ENCODE measurements at places on chromosomes 12 and 14.

- no peak for DNase-seq
These were observed 27.2 kb upstream of the MLXIP start for GRCh38 chr12:122051231-122051876.

DNA sequence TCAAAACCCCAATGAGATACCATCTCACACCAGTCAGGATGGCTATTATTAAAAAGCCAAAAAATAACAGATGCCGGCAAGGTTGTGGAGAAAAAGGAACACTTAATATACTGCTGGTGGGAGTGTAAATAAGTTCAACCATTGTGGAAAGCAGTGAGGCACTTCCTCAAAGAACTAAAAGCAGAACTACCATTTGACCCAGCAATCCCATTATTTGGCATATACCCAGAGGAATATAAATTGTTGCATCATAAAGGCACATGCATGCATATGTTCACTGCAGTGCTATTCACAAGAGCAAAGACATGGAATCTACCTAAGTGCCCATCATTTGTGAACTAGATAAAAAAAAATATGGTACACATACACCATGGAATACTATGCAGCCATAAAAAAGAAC is 59.9 kb downstream of the MGST1 start:
- DNase-seq = no peak

DNA sequence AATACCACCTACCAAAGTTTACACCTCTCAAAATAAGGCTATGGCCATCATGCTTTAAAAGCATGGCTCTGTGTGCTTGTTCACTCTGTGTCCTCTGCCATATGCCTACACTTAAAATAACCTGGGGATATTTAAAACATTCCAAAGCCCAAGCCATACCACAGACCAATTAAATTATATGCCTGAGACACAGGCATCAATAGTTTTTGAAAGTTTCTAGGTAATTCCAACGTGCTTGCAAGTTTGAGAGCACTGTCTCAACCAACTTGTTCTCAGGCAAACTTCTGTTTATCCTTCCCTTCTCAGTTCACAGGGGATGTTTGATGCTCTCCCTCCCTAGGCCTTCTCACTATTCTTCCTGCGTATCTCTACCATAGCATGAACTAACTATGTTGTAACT is 3.4 kb upstream of the FRMD6 start:
- DNase-seq = no peak

GRCh38 chr12:101181776-101182175 is 28.3 kb downstream of the SLC5A8 start:
- peak; percentile 4 for DNase-seq

DNA sequence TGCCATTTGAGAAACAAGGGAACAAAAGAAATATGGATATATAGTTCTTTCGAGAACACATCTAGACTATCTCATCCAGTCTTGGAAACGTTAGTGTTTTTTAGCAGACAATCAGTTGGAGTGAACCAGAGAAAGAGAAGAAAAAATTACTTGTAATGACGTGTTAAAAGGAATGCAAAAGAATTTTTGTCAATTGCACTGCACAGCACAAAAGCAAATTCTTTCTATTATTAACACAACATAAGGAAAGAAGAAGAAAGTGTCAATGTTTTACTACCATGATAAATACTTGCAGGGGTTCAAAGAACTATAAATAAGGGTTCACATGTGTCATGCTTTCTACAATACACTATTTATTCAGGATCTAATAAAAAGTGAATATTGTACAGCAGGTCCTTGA is 27.5 kb upstream of the GSG1 start:
- no peak for DNase-seq

DNA sequence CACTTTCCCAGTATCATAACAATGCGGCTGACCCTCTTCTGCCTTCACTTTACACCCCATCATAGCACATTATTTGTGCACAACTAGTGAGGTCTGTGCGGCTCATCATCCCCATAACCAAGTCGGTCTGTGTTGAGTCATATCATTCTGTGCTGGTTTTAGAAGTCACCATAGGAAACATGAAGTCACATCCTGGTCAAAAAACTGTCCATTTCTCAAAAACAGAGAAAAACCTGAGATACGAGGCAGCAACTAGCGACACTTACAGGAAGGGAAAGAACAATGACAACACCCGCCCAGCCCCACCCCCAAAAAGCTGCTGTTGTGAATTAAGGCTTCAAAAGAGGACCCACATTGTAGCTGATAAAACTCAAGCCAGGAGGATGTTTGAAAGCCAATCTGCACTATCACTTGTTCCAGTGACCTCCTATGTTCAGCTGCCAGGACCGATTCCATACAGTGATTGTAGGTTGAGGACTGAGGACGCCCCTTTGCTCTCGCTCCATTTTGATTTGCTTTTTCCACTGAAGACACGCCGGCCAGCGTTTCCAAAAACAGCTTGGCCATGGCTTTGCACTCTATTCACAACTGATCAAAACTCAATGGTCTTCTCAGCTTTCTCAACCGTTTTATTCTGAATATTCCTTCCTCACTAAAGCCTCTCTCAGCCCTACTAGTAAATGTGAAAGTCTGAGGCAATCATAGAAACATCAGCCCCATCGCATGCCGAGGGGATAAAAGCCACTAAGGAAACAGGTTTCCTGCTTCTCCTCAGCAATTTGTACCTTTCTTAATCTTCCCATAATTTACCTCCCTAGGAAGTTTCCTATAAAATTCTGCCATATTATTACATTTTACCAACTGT is 87.5 kb downstream of the DUSP16 start:
- DNase-seq = no peak

- DNase-seq = peak; percentile 97
These were observed at the start of gene KRT80 for GRCh38 chr12:52191841-52192791. TSS of gene KRT80 (minus strand) at chr12:52192014. CDS start at chr12:52191902, 112 bp downstream.

- no peak for DNase-seq
These were observed 35.0 kb upstream of the GALNT9 start for GRCh38 chr12:132364348-132364902.

- no peak for DNase-seq
These were observed 636 bp upstream of the ARL6IP4 start for GRCh38 chr12:122979908-122980182.

- DNase-seq = no peak
These were observed 190.1 kb downstream of the FOXN3 start for GRCh38 chr14:89226801-89227495.

DNA sequence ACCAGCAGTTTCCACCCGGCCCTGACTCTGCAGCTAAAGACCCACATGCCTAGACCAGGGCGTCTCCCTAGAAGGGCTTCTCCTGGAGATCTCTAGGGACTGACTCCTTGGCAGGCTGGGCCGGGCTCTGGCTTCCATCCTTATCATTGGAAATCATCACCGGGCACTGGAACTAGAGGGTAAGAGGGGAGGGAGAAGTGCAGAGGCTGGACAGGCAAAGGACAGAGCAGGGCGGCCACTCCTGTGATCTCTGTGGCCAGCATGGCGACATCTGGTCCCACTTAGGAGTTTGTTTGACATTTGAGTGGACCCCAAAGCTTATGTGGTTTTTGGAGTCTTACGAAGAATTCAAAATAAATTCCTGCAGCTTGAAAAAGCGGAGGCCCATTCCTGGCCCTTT is 7.1 kb downstream of the LTBP2 start:
- no peak for DNase-seq

DNA sequence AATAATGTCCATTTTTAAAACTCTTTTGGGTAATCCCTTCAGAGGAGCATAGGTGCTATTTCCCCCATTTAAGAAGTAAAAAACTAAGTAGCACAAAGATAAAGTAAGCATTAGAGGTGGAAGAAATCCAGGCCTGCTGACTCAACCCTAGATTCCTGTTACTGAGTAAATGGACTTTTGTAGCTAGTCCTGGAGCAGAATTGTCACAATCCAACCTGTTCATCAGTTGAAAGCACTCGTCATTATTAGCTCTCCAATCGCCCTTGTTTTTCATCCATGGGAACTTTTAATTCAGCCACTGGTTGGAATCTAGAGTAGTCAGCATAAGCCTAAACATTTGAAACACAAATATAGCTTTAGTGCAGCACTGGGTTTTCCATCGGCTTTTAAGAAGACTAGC is 139.5 kb upstream of the AMIGO2 start:
- no peak for DNase-seq

- DNase-seq = no peak
These were observed 66.5 kb downstream of the SLC25A47 start for GRCh38 chr14:100389497-100390104.

DNA sequence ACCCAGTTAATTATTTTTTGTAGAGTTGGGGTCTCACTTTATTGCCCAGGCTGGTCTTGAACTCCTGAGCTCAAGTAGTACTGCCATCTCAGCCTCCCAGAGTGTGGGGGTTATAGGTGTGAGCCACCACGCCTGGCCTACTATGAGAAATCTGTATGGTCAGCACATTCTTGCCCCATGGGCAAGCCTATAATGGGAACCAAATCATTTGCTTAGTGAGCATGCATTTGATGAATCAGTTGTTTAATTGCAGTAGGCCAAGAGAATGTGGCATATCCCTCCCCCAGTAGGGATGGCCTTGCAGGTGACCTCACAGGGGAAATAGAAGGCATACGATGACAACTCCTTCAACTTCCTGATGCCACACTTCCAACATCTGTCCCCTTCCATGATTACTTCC is 122.7 kb downstream of the DIP2B start:
- DNase-seq = no peak

DNA sequence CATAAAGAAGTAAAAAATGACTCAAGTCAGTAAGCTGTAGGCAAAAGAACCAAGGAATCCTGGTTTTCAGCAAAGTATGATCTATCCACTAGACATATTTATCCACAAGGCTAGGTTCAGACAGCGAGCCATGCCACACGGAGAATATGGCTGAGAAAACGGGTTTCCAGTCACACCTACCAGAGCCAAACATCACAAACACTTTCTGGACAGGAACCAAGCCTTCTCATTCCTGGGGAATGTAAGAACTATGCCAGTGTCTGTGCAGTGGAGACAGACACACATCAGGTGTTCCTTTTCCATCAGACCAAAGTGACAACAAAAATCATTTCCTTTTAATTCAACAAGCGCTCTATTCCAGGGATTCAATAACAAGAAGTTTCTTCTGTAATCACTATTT is 41.1 kb downstream of the AREL1 start:
- DNase-seq = no peak

- no peak for DNase-seq
These were observed 67.7 kb downstream of the EEA1 start for GRCh38 chr12:92861381-92861780.

DNA sequence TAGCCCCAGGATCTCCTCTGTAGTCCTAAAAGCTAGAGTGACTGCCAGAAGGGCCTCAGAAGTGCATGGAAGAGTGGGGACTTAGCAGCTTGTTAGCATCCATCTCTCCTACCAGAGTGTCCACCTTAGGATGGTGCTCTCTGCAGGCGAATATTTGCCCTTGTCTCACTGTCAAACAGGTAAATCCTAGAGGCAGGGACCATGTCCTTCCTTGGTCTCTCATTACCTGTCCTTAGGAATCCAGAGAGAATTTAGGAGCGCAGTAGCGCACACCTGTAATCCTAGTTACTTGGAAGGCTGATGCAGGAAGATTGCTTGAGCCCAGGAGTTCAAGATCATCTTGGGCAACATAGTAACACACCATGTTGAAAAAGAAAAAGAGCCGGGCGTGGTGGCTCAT is 21.4 kb downstream of the AGAP2 start:
- no peak for DNase-seq

GRCh38 chr12:78034025-78034424 is 203.3 kb downstream of the NAV3 start:
- DNase-seq = no peak

GRCh38 chr14:96634481-96634880 is 132.3 kb downstream of the PAPOLA start:
- DNase-seq = no peak

DNA sequence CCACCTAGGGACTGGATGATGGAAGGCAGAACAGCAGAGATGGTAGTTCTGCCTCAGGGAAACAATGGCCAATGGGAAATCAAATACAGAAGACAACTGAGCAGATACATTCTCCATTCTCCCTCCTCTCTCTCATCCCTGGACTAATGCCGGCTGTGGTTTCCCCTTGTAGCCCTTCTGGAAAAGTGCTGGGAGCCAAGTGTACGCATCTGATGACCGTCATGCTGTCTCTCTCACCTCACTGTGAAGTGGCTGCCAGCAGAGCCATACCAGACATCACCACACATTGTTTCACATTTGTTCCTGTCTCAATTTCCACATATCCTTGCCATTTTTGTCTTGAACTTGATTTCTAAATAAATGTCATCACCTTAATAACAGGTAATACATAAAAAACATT is 3.1 kb downstream of the TAS2R46 start:
- DNase-seq = no peak

GRCh38 chr14:54674046-54674741 is 107.3 kb downstream of the SAMD4A start:
- no peak for DNase-seq

- no peak for DNase-seq
These were observed 92.2 kb downstream of the TBC1D30 start for GRCh38 chr12:64916411-64917261.

- DNase-seq = no peak
These were observed 141.7 kb downstream of the PIK3C2G start for GRCh38 chr12:18402872-18403611.

- no peak for DNase-seq
These were observed 3.6 kb downstream of the MGAT2 start for GRCh38 chr14:49623941-49624839.

- no peak for DNase-seq
These were observed 104.0 kb downstream of the C14orf39 start for GRCh38 chr14:60381909-60382308.

DNA sequence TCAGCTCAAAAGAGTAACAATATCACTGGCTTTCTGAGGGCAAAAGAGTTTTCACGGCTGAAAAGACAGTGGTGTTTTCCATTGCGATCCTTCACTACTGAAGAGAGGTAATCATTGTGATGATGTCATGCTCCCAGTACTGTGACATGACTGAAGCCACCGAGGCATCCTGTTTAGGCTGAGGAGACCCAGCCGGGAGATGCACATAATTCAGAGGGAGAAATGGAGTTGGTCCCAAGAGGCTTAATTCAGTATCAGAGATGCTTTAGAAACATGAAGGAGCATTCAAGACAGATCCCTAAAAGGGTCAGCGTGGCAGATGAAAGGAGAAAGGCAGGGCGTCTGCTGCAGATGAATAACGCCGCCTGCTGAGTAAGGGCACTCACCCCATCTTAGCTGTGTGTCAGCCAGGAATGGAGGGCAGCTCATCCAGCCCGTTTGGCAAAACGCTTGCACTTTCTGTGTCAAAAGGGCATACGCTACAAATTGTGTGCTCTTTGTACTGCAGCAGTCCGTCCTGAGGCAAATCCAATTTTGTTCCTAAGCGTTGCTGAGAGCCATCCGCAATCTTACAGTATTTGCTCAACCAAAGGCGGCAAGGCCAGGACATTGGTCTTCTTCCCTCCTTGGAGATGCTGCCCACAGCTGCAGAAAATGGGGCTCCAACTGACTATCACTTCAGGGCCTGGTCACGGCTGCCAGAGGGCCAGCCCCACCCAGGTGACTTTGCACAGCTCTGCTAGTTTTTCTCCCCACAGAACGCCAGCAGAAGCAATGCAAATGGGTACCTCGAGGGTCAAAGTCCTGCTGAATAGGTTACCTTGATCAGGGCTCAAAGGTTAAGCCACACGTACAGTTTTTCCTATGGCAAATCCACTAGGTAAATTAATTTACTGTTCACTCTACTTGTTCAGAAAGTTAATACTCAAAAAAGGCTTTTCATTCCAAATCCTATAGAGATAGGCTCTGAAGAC is 23.5 kb downstream of the CCDC92 start:
- DNase-seq = no peak

All from HTR-8/SVneo (cell line).